Stimulated activated CD4-positive, alpha-beta T cell treated with anti-CD3 and anti-CD28 coated beads, Interleukin-1b, Interleukin-23, amount 100 ng/mL, for 1 hour (primary cell): ENCODE measurements at places on chromosomes 1 and 21.

DNA sequence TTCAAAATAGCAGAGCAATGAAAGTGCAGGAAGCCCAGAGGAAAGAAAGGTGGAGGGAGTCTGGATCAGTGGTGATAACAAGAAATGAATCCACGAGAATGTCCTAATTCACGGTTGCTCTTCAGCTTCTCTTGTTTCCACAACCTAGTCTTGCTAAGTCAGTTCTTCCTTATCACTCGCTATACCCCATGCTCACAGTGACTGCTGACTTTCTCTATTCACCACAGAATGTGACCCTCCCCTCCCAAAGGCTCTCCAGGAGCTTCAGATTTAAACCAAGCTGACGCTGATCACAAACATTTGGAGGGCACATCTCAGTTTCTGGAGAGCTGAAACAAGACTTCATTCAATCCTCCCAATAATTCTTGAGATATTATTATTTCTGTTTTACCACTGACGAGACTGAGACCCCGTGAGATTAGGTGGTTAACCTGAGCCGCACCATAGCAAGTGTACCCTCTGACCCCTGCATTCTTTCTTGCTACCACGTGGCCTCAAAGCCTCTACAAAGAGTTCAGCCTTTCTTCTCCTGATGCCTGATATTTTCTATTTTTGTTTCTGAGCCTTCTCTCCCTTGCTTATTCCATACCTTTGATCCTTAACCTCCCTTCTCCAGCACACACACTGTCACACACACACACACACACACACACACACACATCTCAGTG lies 10.7 kb upstream of the CCN1 start:
- DNase-seq, result no peak

DNA sequence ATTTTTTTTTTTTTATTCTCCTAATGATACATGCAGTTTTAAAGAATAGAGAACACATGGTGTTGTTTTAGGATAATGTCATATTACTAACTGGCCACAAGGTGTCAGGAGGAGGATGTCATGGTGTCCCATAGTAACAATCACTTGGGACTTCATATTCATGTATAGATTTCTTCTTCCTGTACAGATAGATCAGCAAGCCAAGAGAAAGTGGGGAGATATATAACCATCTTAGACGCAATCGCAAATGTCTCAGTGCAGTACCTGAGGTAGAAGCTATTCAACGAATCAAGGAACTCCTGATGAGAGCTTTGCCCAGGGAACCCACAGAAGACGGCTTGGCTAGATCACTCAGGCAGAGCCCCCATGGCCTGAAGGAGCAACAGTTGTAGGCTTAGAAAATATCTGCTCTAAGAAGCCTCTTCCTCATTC lies 12.3 kb downstream of the OR2T11 start:
- no peak for DNase-seq

DNA sequence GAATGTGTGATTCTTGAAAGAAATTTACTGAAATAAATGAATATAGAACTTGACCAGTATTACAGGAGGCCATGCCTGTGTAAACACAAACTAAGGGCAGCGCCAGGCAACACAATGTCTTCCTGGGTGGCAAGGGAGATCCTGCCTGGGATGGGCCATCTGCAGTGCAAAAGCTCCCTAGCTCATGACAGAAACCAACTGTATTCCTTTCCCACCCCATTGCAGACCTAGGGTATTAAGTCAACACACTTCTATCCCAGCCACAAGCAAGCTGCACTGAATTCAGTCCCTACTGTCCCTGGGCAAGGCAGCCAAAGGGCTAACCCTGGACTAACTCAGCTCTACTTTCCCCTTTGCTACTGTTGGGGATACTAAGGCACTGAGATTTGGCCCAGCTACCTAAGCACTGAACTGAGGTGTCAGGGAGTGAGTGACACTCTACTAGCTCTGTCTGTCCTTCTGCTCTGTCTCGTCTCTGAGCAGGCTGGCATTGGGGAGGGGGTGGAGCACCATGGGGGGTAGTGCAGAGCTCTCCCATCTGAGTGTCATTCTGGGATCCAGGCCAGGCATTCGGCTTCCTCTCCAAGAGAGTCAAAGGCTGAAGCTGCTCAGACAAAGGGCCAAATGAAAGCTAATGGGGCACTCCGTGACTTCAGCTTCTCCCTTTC lies 2.5 kb downstream of the INKA2 start:
- no peak for DNase-seq

DNA sequence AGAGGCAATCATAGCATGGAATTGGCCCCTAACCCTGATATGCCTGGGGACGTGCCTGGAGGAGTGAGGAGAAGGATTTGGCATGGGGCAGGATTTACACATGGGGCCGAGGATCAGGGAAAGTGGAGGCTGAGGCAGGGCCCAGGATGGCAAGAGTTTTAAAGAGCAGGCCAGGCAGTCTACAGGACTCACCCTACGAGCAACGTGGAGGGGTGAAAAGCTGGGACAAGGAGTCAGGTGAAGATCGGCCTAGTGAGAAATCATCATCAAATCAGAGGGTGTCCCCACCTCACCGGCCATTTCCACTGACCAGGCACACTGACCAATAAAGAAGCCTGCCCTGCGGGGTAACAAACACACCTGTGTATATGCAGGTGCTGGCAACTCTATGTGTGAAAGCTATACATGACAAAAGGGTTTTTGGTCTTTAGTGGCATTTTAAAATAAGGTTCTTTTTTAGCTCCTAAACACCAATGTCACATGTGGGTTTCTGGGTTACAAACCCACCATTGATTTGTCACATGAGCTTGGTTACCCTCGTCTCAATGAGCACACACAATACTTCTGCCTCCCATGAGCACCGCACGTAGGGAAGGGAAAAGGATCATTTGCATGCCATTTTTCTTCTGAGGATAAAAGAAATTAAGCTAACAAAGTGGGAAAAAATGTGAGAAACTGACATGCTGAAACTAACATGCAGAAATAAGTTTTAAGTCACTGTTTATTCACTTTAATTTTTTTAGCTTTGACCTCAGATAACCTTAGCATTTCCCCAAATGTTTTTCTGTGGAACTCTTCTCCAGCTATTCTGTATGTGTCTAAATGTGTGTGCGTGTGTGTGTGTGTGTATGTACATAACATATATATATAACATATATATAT lies 168.1 kb upstream of the EDN2 start:
- DNase-seq, result no peak

DNA sequence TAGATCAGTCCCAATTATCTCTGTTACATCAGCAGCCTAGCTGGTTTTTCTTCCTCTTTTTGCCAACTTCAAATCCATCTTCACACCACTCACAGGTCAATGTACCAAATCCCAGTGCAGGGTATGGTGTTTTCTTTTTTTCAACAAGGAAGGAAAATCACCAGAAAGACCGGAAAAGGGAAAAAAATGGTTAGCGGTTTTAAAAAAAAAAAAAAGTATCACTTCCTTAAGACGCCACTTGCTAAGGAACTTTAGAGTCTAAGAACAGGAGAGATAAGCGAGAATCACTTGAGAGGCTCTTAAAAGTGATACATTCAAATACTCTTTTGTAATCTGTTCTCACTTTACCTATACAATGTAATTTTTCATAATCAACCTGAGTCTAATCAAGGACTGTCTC lies 3.1 kb upstream of the OR10J1 start:
- DNase-seq, result no peak

DNA sequence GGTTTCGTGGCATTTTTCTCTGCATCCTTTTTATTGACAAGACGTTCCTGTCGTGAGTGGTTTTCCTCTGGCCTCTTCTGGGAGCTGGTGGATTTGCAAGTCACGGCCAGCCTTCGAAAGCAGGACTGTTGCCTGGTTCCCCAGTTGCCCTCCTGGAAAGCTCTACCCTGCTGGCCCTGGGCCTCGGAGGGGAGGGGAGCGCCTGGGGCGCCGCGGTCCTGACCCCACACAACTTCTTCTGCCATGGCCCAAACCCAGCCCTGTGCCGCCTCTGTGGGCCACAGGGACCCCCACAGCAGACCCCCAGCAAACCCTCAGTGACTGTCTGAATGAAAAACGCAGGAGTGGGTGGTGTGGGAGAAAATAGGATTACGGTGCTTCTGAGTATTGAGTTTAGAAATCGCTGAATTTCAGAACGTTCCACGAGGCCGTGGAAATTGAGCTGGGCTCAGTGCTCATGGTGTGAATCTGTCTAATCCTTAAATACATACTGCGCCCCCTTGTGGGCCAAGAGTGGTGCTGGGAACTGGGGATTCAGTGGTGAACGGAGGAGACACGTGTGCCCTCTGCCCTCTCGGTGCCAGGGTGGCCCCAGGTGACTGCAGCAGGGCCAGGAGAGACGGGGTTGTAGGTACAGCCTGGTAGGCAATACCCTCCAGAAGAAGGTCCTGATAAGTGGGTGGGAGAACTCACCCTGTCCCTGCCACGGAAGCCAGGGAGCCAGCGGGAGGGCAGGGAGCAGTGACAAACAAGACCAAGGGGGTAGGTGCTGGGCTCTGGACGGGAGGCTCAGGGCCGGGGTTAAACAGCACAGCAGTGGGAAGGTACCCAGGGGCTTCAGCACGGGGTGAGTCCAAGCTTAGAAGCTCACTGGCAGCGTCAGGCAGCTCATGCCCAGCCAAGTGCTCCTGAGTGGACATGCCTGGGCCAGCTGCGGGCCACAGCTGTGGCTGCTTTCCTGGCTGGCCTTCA lies 101.2 kb upstream of the COL6A1 start:
- no peak for DNase-seq

GRCh38 chr1:22537441-22538139 lies 25.7 kb upstream of the EPHA8 start:
- DNase-seq, result no peak

GRCh38 chr1:55088413-55088812 lies 49.1 kb downstream of the PCSK9 start:
- no peak for DNase-seq

DNA sequence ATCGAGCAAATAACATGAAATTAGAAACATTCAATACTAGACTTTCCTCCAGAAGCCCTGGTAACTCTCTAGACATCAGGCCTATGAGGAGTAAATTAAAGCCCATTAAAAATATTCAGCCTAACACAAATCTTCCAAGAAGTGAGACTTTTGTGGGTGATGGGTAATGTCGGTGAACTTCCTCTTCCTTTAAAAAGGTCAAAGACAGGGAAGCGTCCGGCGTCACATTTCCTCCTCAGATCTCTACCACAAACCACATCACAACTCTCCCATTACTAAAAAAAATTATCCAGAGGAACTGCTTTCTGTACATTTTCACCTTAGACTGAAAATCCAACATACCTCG lies 1.4 kb downstream of the EIF4G3 start:
- DNase-seq, result no peak

- DNase-seq, result no peak
These were observed 3.0 kb downstream of the CRYBG2 start for GRCh38 chr1:26350701-26351589.

DNA sequence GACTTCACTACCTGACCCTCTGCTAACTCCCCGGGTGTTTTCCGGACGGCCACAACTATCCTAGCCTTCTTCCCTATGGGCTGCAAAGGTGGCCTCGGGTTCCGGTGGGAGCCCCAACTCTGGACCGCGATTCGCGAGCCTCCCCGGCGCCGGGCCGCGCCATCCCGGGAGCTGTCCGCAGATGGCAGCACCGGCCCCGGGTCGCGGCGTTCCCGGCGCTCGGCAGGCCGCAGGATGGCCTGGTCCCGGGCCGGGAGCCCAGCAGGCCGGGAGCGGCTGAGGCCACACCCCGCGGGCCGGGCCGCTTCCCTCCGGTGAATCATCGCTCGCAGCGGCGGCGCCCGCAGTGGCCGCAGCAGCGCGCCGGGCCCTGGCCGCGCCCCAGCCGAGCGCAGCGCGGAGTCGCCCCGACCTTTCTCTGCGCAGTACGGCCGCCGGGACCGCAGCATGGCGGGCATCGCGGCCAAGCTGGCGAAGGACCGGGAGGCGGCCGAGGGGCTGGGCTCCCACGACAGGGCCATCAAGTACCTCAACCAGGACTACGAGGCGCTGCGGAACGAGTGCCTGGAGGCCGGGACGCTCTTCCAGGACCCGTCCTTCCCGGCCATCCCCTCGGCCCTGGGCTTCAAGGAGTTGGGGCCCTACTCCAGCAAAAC lies at the start of gene CAPN2:
Gene CAPN2, plus strand, starts transcription at position 346 of the 656 bp plus-strand sequence. Its CDS starts 102 bp downstream, at position 448.
- DNase-seq, result no peak
